ENCODE measurements at places on chromosomes 13 and 19.

DNA sequence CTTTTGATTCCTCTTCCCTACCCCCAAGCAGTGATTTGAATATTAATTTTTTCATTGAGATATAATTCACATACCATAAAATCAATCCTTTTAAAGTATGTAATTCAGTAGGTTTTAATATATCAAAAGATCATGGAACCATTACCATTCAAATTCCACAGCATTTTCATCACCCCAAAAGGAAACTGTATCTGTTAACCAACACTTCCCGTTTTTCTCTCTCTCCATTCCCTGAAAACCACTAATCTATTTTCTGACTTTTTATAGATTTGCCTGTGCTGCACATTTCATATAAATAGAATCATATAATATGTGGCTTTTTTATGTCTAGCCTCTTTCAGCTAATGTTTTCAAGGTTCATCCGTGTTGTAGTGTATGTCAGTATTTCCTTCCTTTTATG lies 107.1 kb downstream of the PAN3 start:
- H3K4me3 ChIP-seq = no peak overlapping the region
- H3K4me1 ChIP-seq = peaks cover 4% of the 10 kb centered on the region
- H3K27me3 ChIP-seq = no peaks in the 10 kb centered on the region
- DNase-seq = no peak
- no peak overlapping the region for H3K27ac ChIP-seq

DNA sequence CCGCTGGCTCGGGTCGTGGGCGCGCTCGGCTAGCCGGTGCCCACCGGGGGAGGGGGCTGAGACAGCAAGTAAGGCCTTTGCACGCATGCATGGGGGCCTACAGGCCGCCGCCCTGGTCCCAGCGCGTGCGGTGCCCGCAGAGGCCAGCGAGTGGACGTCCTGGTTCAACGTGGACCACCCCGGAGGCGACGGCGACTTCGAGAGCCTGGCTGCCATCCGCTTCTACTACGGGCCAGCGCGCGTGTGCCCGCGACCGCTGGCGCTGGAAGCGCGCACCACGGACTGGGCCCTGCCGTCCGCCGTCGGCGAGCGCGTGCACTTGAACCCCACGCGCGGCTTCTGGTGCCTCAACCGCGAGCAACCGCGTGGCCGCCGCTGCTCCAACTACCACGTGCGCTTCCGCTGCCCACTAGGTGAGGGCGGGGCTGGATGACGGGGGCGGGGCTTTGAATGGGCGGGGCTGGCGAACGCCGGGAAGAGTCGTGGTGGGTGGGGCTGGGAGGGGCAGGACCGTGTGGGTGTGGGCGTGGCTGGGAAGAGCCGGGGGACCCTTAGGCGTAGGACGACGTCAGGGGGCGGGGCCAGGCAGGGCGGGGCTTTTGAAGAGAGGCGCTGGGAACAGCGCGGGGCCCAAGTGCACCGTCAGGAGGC lies 2.1 kb downstream of the CILP2 start:
- H3K4me1 ChIP-seq = peaks cover 25% of the 10 kb centered on the region
- H3K4me3 ChIP-seq = peak overlapping the region; percentile 59
- H3K36me3 ChIP-seq = peaks cover 1% of the 10 kb centered on the region
- peaks cover 19% of the 10 kb centered on the region for H3K27me3 ChIP-seq
- DNase-seq = peak; percentile 87

- peaks cover 18% of the 10 kb centered on the region for H3K36me3 ChIP-seq
- H3K27me3 ChIP-seq = no peaks in the 10 kb centered on the region
- H3K4me1 ChIP-seq = peaks cover 4% of the 10 kb centered on the region
- no peak for DNase-seq
- no peak overlapping the region for H3K27ac ChIP-seq
Observed at GRCh38 chr19:17737690-17738153, 13.6 kb upstream of the FCHO1 start.

GRCh38 chr13:28181413-28181812 lies 43.1 kb downstream of the PAN3 start:
- no peak overlapping the region for H3K27ac ChIP-seq
- H3K4me1 ChIP-seq = no peaks in the 10 kb centered on the region
- peaks cover 25% of the 10 kb centered on the region for H3K36me3 ChIP-seq

- H3K27ac ChIP-seq = no peak overlapping the region
- H3K27me3 ChIP-seq = no peaks in the 10 kb centered on the region
- no peaks in the 10 kb centered on the region for H3K4me1 ChIP-seq
Observed at GRCh38 chr13:66339214-66339613, 890.9 kb downstream of the PCDH9 start.

DNA sequence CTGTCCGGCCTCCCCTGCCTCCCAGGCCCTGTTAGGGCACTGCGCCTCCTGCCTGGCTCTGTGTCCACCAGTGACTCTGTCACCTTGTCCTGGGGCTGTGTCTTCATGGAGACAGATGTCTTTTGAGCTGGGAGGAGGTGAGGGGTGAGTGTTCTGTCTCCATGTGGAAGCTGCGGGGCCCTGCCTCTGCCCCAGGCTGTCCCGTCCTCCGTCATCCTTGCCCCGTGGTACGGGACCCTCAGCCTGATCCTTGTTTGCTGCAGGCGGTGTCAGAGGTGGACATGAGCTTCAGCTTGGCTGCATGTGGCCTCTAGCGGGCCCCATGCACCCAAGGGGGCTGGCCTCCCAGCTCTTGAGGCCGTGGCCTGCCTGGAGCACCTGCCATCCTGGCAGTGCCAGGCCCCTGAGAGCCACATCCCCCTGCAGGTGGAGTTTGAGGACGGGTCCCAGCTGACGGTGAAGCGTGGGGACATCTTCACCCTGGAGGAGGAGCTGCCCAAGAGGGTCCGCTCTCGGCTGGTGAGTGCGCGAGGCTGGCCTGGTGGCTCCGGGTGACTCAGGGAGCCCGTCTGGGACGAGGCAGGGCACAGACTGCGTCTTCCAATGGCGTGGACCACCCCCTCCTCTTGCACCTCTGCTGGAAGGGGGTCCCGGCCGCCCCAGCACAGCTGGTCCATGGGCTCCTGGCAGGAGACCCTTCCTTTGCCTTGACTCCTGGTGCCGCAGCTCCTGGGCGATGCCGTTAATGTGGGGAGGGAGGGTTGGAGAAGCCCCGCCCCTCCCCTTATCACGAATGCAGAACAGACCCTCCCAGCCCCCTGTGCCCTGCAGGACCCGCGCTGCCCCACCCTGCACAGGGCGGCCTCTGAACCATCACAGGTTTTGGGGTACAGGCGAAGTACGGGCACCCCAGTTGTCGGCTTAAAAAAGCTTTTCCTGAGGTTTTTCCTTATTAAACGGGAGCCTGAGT lies 181.3 kb downstream of the KDM4B start:
- H3K27ac ChIP-seq = no peak overlapping the region
- H3K36me3 ChIP-seq = peaks cover 8% of the 10 kb centered on the region
- H3K27me3 ChIP-seq = no peaks in the 10 kb centered on the region
- no peaks in the 10 kb centered on the region for H3K4me1 ChIP-seq
- no peak for DNase-seq
- no peak overlapping the region for H3K4me3 ChIP-seq

GRCh38 chr13:56622840-56623239 lies 517.9 kb upstream of the PRR20A start:
- H3K27me3 ChIP-seq = no peaks in the 10 kb centered on the region
- no peak overlapping the region for H3K4me3 ChIP-seq
- DNase-seq = no peak
- H3K27ac ChIP-seq = no peak overlapping the region
- H3K36me3 ChIP-seq = no peaks in the 10 kb centered on the region

- H3K4me1 ChIP-seq = peaks cover 12% of the 10 kb centered on the region
- no peak overlapping the region for H3K27ac ChIP-seq
- no peak for DNase-seq
- H3K36me3 ChIP-seq = no peaks in the 10 kb centered on the region
- no peak overlapping the region for H3K4me3 ChIP-seq
Observed at GRCh38 chr19:50322234-50322633, 6.9 kb downstream of the KCNC3 start.

- H3K4me3 ChIP-seq = no peak overlapping the region
- no peak for DNase-seq
- H3K36me3 ChIP-seq = no peaks in the 10 kb centered on the region
Observed at GRCh38 chr13:82878536-82878935, 1003.7 kb downstream of the SLITRK1 start.

DNA sequence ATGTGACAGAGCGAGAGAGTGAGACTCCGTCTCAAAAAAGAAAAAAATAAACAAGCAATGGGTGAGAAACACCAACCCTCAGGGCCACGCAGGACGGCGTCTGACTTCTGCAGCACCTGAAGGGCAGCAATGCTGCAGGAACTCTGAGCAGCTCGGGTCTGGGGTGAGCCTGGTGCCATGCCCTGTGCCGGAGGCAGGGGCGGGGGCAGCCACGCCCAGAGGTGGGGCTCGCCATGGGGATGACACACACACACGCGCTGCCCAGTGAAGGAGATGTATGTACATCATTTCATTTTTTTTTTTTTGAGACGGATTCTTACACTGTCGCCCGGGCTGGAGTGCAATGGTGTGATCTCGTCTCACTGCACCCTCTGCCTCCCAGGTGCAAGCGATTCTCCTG lies 24.3 kb downstream of the GPX4 start:
- peaks cover 27% of the 10 kb centered on the region for H3K4me1 ChIP-seq
- peaks cover 15% of the 10 kb centered on the region for H3K36me3 ChIP-seq
- no peak overlapping the region for H3K27ac ChIP-seq
- no peak for DNase-seq
- H3K27me3 ChIP-seq = no peaks in the 10 kb centered on the region

DNA sequence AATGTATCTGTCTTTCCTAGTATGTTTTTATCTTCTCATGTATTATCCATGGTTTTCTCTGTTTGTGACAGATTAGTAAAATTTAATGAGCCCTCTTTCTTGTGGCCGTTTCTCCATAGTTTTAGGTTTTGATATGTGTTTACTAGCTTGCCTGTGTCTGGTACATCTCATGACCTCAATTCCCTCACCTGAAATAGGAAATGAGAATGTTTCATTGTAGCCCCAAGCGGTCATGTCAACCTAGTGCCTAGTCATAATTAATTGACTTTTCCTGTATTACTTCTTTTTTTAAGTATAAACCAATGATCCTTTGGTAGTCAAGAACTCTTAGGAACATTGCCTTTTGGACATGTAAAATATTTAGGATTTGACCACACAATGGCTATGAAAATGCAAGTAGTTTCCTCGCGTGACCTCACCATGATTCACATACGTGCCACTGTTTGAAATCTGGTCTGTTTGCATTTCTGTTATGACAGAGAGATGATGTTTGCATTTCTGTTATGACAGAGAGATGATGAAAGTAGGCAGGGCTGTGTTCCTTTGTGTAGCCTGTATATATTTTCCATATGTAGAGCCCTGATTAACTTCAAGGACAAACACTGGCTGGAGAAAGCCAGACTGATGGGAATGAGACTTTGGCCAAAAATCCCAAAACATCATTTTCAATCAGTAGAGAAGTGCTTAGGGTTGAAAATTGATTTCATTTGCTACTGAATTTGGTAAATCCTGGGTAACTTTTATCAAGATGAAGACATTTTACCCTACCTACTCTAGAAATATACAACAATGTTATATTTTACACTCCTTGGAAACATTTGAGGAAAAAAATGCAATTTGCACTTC lies 104.8 kb downstream of the TNFRSF19 start:
- no peaks in the 10 kb centered on the region for H3K36me3 ChIP-seq
- peaks cover 21% of the 10 kb centered on the region for H3K4me1 ChIP-seq
- no peak overlapping the region for H3K4me3 ChIP-seq

GRCh38 chr13:96806746-96807145 lies 187.5 kb downstream of the OXGR1 start:
- no peak overlapping the region for H3K4me3 ChIP-seq
- no peaks in the 10 kb centered on the region for H3K4me1 ChIP-seq
- no peak overlapping the region for H3K27ac ChIP-seq
- no peak for DNase-seq
- H3K36me3 ChIP-seq = no peaks in the 10 kb centered on the region

GRCh38 chr19:38267761-38268483 lies 3.5 kb downstream of the SPINT2 start:
- H3K27me3 ChIP-seq = peaks cover 11% of the 10 kb centered on the region
- H3K27ac ChIP-seq = no peak overlapping the region
- peaks cover 19% of the 10 kb centered on the region for H3K4me1 ChIP-seq
- DNase-seq = no peak

DNA sequence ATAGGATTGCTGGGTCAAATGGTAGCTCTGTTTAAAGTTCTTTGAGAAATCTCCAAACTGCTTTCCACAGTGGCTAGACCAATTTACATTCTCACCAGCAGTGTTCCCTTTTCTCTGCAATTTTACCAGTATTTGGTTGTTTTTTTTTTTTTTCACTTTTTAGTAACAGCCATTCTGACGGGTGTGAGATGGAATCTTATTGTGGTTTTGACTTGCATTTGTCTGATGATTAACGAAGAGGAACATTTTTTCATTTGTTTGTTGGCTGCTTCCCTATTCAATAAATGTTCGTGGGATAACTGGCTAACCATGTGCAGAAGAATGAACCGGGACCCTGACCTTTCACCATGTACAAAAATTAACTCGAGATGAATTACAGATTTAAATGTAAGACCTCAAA lies 31.2 kb downstream of the CYP4F2 start:
- peaks cover 8% of the 10 kb centered on the region for H3K4me1 ChIP-seq
- no peak for DNase-seq
- H3K27ac ChIP-seq = no peak overlapping the region

DNA sequence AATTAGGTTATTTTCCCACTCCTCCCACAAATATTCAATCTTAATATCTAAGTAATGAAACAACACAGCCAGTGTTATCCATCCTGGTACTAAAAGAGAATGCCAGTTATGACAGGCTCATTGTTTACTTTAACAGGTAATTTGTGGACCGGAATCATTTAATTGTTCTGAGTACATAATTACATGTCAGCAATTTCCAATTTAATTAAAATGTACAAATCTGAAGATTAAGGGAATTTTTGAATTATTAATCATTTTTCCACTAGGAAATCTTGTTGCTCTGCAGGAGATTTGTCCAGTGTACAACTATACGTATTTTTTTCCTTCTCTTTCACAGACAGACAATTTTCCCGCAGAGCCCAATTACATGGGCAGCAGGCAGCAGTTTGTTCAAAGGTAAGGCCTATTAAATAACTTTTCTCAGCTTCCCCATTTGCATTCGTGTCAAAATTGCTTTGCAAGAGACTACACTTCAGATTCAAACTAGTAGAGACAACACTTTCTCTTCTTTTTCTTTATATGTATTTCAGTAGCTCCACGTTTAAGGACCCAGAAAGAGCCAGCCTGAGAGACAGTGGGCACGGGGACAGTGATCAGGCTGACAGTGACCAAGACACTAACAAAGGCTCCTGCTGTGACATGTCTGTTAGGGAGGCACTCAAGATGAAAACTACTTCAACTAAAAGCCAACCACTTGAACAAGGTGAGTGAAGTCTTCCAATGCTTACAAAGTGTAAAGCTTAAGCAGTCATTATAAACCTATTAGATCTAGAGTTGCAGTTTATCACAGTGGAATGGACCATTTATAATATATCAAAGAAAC lies 34.8 kb downstream of the PCDH17 start:
- H3K4me1 ChIP-seq = no peaks in the 10 kb centered on the region
- no peaks in the 10 kb centered on the region for H3K36me3 ChIP-seq
- no peak overlapping the region for H3K4me3 ChIP-seq
- no peak for DNase-seq
- no peak overlapping the region for H3K27ac ChIP-seq
- no peaks in the 10 kb centered on the region for H3K27me3 ChIP-seq
